Stimulated activated naive CD4-positive, alpha-beta T cell treated with Interleukin-2 at 50 U/mL for 16 hours (primary cell): ENCODE measurements at places on chromosomes 3 and 15.

DNA sequence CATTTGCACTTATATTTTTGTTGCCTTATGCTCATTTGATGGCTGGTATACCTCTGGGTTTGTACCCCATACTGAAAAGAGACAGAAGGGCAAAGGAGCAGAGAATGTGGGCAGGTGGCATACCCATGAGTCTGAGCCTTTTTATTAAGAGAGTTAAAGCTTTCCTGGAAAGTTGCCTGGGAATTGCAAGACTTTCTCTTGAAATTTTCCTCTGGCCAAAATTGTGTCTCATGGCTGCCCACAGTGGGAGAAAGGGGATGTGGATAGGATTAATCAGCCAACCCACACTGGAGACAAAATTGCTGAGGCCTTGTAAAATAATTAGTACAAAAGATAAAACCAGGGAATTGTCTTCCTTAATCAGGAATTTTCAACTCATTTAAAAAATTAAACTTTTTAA is 8.2 kb upstream of the NMD3 start:
- no peak for DNase-seq

GRCh38 chr3:45761831-45762230 is 34.5 kb downstream of the SLC6A20 start:
- no peak for DNase-seq

DNA sequence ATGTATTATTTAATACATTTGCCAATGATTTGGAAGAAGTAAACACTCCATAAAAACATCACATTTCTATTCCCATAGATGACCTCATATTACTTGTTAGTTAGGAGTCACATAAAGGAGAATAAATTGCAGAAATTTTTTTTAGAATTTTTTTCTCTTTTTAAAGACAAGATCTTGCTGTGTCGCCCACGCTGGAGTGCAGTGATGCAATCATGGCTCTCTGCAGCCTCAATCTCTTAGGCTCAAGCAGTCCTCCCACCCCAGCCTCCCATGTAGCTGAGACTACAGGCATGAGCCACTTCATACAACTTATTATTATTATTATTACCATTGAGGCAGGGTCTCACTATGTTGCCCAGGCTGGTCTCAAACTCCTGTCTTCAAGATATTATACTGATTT is 12.3 kb upstream of the USP8 start:
- DNase-seq, result no peak

DNA sequence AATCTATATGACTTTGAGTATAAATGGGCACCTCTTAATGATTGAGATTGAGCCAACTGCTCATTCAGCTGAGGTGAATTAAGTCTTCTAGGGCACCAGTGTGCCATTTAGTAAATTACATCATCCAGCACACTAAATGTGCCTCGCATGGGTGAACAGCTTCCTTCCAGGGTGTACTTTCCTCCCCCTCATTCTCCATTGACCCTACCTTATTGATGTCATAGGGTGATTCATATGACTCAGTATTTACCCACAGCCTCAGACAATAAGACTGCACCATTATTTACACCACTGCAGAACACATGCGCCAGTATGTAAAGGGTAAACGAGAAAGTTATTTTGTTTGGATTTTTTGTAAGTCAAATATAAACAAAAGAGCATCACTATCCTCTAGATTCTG is 185.2 kb upstream of the ARL6 start:
- no peak for DNase-seq

DNA sequence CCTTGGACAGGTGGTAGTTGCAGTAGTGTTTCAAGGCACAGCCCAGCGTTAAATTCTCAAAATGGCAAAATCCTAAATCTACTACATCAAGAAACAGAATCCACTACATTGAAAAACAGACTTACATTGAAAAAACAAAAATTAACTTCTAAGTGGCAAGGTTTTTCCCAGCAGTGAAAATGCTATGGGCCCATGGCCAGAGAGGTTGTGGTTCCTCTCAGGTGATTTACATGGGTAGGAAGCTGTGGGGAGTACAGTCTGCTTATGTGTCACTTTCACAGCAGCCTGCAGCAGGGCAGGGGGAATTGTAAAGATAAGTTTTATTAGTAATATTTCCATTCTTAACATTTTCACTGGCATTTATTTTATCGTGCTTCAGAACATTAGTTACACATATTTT is 24.9 kb downstream of the TTC14 start:
- DNase-seq, result no peak

GRCh38 chr15:73870700-73871408 is 2.5 kb upstream of the TBC1D21 start:
- DNase-seq, result no peak

DNA sequence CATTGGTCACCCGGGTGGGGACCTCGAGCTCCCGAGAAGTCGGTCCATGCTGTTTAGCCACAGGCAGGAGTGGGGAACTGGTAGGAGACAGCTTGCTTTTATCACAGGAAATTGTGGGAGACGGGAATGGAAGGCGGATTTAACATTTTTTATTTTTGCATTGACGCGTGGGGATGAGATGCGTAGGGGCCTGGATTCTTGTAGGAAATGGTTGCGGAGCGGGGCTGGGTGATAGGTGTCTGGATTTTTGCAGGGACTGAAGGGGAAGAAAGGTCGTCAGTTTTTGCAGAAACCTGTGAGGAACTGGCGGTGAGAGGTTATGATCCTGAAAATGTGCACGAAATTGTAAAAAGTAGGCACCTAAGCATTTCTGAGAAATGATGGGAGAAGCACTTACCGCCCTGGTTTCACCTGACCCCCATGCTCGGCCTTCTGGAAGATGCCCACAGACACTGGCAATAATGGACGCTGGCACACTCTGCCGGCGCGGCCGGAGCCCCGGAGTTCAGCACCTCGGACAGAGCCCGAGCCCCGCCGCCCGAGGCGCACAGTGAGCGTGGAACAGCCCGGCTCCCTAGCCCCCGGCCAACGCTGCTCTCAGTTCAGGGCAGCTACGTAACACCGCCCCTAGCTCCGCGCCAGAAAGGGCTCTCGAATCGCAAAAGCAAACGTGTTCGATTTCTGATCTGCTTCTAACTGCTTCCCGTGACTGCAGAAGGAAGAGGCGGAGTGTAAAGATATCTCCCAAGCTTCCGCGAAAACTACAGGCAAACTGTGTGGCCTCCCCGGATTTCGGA is 928 bp downstream of the ANKRD34C start:
- DNase-seq, result no peak

DNA sequence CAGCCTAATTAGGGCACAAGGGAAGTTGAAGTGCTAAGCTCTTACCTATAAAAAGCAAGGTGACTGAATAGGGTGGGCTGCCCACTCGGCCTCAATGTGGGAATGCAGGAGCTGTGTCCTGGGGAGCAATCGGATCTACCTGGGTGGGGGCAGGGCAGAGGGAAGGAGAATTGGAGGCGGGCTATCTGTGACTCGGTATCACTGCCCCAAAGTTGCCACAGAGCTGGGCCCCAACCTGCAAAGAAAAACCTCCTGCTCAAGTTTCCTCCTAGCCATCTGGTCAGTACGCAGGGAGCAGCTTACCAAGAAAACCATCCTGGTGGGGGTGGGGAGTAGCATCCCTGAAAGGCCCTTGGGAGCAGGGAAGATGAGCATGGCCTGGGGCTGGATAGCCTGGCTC is 10.7 kb downstream of the CIB2 start:
- no peak for DNase-seq

DNA sequence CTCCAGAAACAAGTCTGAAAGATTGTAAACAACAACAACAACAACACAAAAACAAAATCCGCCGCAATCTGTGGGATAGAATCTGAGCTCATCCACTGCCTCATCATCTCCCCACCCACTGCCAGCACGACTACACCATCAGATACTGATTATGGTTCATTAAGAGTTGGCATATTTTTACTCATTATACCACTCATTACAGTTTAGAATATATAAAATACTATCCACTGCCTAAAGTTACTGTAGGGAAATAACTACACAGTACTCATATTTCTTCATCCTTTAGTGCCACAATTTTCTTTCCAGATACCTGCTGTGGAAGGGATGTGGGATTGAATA is 152.5 kb upstream of the PEX5L start:
- no peak for DNase-seq

DNA sequence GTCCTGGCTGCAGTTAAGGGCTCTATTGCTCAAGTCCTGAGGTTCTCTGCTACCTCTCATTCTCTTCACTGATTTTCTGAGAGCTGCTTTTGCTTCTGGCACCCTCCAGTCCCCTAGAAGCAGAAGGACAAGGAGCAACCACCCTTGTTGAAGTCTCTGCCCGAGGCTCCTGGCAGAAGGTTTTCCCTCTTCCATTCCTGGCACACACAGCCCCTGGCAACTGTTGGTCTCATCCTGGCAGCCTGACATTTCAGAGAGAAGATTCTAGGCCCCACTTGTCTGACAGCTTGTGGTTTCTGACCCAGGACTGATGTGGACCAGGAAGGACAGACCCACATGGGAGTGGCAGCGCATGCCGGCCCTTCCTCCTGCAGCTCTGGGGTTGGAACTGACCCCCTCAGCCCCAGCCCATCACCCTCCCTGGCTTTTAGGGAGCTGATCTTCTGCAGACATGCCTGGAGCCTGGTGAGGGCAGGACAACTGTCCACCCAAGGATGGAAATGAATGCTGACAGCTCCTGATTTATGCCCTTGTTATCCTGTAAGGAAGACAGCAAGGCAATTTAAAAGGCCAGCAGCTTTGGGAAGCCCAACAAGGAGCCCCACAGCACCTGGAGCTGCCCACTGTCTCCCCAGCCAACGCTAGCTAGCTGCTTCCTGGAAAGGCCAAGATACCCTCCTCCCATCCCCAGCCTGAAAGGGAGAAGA is 13.0 kb upstream of the NTRK3 start:
- no peak for DNase-seq

GRCh38 chr3:88362428-88362827 is 212.7 kb downstream of the C3orf38 start:
- no peak for DNase-seq

GRCh38 chr15:57747206-57747896 is 40.8 kb downstream of the POLR2M start:
- no peak for DNase-seq

DNA sequence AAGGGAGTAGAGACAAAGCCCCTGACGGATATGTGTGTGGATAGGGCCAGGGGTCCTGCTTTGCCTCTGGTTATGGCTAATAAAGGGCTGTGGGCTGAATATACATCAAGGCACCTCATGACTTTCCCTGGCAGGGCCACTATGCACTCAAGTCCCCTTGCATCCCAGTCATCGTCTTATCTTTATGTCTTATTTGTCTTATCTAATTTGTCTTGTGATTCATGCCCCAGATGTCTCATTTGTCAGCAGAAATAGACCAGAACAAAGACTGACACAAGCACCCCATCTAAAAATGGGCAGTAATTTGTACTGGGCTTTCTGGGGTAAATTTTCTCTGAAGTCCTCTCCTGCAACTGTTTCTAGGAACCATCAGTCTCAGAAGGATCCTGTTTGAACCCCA is 68.6 kb downstream of the ITGA11 start:
- DNase-seq, result no peak

GRCh38 chr15:38079236-38079635 is 144.8 kb downstream of the TMCO5A start:
- DNase-seq, result no peak

- no peak for DNase-seq
Observed at GRCh38 chr3:156459434-156459833, 95.5 kb downstream of the SSR3 start.

GRCh38 chr3:45554006-45554666 is 40.4 kb upstream of the LIMD1 start:
- no peak for DNase-seq

- no peak for DNase-seq
Observed at GRCh38 chr3:114756506-114757279, 390.4 kb downstream of the ZBTB20 start.

DNA sequence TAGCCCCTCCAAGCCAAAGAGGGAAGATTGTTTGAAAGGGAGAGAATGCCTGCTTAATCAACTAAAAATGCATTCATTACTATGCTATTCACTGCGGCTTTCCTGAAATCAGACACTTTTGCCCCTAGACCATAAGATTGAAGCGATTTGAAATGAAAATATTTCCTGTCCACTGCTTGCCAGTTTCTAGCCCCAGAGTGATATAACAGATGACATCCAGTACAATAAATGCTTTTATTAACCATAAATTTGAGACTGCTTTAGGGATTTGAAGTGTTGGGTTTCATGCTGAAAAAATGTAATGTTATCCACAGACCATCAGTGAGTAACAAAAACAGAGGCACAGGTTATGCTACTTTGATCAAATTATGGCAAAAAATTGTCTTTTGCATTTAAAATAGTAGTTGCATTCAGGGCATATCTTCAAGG is 14.1 kb downstream of the IL17RD start:
- no peak for DNase-seq

- no peak for DNase-seq
Observed at GRCh38 chr3:174285242-174285864, 573.8 kb upstream of the NAALADL2 start.

GRCh38 chr3:126711121-126711760 is 7.2 kb downstream of the CHCHD6 start:
- no peak for DNase-seq

GRCh38 chr3:121735047-121735696 is 14.4 kb downstream of the GOLGB1 start:
- DNase-seq, result no peak

DNA sequence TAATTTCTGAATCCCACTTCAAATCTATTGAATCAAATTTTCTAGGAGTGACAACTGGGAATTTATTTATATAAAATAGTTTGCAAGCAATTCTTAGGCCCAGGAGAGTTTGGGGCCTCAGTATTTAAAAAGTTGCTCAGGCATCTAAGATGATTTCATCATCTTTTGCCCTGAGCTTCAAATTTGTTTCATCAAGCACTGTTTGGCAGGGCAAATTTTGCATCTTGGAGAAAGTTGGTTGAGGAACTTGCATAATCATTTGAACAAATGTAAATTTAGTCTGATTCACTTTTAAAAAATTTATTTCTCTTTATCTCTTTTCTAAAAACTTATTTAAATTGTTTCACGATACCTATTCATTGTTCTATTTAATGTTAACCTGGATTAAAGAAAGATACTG is 702.8 kb downstream of the SI start:
- no peak for DNase-seq

GRCh38 chr15:64731012-64731804 is 44.2 kb downstream of the RBPMS2 start:
- peak; percentile 73 for DNase-seq

DNA sequence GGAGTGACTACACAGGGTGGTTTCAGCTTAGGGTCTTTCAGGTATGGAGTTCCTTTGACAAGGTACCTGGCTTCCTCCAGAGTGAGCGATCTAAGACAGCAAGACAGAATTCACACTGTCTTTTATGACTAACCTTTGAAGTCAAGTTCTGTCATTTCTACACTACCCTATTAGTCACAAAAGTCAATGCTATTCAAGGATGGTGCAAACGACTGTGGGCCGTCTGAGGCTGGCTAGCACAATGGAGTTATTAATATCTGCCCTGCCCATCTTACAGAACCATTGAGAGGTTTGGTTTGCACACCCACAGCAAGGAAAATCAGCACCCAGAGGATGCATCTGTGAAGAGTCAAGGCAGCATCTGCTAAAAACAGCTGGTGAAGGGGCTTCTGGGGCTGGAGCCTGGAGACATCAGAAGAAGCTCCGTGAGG is 62.9 kb upstream of the XCR1 start:
- no peak for DNase-seq
